AG08395 (cell line): ENCODE measurements at places on chromosomes 11 and 22.

- no peak for DNase-seq
Observed at GRCh38 chr11:27312110-27312509, 50.9 kb downstream of the CCDC34 start.

- no peak for DNase-seq
Observed at GRCh38 chr22:30866216-30866615, 102.4 kb downstream of the MORC2 start.

DNA sequence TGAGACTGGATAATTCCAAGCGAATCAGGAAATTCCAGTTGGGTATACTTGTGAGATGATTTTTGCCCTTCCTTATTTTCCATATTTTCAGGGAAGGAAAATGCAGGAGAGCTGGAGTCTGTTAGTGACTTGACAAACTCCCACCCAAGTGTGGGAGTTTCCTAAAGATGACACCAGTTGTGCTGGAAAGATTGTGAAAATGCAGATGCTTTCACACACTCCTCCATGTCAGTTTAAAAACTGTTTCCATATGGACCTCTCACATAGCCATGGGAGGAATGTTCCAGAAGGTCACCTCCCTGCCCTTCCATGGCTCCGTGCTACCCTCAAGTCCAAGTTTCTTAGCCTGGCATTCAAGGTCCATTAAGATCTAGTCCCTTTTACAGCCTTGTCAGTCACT, 350.7 kb upstream of the NARS2 start:
- no peak for DNase-seq

DNA sequence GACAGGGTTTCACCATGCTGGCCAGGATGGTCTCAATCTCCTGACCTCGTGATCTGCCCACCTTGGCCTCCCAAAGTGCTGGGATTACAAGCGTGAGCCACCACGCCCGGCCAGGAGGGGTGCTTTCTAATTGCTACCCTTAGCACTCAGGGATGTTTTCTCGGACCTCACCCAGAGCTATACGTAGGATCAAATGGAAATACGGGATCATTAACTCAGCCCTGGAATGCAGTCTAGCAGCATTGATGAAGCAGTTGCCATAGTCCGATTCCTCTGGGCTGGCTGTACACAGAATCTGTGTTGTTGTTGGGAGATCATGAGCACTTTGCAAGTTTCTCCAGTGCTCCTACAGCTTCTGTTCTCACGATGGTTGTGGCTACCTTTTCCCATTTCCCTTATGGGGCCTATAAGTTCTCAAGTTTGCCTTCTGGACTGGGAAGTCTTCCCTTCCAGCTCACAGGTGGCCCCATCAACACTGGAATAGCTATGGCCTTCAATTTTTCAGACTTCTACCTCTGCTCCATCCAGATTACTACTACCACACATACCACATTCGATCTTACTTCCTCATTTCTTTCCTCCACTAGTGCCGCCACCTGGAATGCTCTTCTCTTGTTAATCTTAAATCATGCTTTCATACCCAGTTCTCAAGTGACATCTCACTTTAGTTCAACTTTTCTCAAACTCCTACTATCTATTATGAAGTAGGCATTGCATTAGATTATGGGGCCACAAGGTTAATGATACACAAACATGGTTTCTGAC, 16.1 kb upstream of the PCF11 start:
- DNase-seq = no peak

DNA sequence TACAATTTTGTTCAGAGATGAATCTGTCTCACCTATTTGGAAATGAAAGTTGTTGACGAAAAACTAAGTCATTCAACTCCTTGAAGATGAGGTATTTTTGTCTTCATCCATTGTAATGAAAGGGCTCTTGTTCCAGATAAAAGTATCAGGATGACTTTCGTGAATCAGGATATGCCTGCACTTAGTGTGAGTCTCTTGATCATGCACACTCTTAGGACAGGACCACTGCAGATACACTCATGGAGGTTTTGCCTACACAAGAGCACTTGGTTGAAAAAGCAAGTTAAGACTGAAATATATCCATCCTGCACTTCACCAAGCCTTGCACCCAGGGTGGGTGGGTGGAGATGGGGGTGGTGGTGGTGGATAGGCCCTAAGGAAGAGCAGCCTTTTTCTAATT, 120.8 kb upstream of the MTMR2 start:
- DNase-seq = no peak
